ENCODE measurements at places on chromosomes 2 and 18.
A peak's percentile ranks its signal among the peaks of the same experiment; 100 is the strongest.

DNA sequence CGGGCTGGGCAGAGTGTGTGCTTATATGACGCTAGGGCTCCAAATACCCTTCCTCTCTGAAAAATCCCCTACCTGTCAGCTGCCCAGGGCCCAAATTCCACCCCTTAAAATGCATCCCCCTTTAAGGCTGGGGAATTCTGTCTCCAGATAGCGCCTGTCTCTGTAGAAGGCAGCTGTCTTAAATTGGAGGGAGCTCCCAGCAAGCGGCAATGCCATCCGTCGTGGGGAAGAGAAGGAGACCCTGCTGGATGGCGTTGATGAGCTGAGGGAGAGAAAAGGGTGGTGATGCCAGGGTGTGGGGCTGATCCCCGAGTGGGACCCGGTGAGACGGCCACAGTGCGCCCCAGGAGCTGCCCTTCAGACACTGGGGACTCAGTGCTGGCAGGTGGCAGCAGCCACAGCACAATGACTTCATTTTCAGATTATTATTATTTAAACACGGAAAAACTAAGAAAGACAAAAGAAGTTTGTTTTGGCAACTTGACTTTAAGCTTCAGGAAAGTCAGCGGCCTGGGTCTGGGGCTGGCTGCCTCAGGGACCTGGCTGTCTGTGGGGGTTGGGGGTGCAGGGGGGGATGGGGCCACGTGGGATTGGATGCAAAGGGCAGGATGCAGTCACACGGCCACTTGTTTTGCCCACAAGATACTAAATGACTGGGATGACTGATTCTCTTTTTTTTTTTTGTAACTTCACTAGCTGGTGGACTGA, 152.8 kb downstream of the TFCP2L1 start:
- no peak for DNase-seq

- DNase-seq: peak; percentile 16
These were observed 47.1 kb upstream of the REL start for GRCh38 chr2:60834270-60834717.

- no peak for DNase-seq
These were observed 42.8 kb downstream of the CCDC102B start for GRCh38 chr18:68840554-68841263.

DNA sequence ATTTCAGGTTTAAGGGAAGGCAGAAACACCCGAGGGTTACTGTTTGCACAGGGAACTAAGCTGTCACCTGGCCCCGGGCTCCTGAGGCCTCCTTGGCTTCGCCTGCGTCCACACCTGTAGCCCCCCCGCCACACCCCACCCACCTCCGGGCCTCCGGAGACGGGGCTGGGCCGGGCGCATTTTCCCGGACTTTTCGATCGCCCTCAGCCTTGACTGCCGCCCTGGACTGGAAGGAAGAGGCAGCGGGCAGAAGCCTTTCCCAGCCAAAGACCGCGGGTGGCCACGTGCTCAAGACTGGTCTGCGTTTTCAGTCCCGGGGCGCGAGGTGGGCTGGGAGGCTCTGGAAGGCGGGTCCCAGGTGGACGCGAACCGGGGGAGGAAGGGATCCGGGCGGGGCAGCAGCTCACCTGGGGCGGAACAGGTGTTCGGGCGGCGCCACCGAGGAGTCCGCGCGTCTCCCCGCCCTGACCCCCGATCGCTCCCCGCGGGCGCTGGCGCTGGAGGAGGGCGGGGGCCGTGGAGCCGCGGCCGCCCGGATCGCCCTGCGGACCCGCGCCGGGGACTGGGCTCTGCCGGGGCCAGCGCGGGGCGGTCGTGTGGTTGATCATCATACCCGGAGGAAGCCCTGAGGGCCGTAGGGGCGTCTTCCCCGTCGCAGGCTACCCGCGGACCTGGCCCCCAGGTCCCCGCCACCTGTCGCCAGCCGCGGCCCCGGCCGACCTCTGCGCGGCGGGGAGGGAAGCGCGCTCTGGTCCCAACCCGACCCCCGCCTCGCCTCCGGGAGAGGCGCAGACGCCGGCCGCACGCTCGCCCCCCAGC, 3.2 kb downstream of the ID2 start:
- DNase-seq: no peak

- DNase-seq: no peak
These were observed 142.0 kb downstream of the TDRD15 start for GRCh38 chr2:21265752-21266151.

GRCh38 chr18:50053111-50053510, 141.8 kb downstream of the MYO5B start:
- no peak for DNase-seq

DNA sequence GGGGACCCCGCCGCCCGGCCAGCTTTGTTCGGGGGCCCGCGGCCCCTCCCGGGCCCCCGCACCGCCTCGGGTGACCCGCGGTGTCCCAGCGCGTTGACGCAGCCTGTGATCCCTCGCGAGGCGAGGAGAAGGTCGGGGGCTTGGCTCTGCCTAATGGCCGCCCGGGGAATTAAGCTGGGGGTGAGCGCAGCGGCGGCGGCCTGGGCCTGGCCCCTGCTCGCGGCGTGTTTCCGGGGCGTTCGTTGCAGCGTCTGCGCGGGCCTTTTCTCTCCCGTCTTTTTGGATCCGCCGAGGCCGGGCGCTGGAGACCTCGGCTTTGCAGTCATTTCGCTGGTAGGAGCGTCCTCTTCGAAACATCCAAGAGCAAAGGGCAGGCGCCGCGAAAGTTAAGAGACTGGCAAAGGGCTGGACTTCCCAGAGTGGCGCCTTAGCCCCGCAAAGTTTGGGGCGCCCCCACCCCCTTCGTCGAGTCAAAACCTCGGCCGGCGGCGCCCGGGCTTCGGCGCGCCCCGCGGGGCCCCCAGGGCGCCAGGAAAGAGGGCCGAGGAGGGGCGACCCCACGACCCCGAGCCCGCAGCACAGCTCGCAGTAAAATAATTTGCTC, 1.3 kb downstream of the SALL3 start:
- no peak for DNase-seq

GRCh38 chr2:221551864-221552263, 20.2 kb downstream of the EPHA4 start:
- no peak for DNase-seq

- no peak for DNase-seq
These were observed 309.3 kb downstream of the ZNF521 start for GRCh38 chr18:25042641-25043051.

DNA sequence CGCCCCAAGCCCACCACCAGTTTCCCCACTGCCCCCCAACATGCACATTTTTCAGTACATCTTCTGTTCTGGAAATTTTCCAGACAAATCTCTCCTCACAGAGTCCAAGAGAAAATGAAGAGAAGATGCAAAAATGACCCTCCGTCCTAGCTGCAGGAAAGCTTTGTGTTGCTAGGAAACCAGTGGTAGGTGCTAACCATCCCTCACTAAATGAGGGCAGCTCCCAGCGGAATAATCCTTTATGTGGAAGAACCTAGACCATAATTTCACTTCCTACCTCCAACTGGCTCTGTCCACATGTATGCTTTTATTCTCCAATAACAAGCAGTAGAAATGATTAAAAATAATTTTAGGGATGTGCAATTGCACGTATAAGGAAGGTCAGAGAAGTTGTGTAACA, 311.9 kb upstream of the EPHA4 start:
- no peak for DNase-seq

GRCh38 chr2:11286749-11287148, 57.7 kb downstream of the ROCK2 start:
- DNase-seq: no peak

GRCh38 chr2:232970051-232970450, 43.0 kb downstream of the NGEF start:
- DNase-seq: no peak

GRCh38 chr2:200871151-200871550, 6.7 kb upstream of the CLK1 start:
- DNase-seq: no peak

DNA sequence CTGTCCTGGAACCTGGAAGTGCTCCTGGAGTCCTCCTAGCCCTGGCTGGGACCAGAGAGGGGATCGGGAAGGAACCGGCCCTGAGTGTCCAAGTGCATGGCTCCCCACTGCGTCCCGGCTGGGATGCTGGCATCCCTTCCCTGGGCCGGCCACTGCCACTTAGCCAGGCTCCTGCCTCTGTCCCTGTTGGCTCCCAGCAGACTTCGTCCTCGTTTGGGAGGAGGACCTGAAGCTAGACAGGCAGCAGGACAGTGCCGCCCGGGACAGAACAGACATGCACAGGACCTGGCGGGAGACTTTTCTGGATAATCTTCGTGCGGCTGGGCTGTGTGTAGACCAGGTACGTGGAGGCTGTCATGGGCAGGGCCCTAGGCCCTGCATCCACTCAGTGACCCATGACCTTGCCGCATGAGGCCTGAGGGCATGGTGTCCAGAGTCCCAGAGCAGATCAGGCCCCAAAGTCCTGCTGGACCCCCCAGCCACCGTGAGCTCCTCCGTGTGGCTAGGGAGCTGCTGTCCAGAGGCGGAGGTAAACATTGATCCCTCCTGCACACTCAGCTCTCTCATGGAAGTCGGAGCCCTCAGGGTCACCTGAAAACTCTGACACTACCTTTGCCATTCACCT, 7.1 kb downstream of the ANO7 start:
- no peak for DNase-seq

- no peak for DNase-seq
These were observed 47.5 kb upstream of the TWSG1 start for GRCh38 chr18:9287036-9287435.

- DNase-seq: no peak
These were observed 167.1 kb upstream of the DOK6 start for GRCh38 chr18:69233465-69234054.

GRCh38 chr18:55592572-55592971, 4.6 kb upstream of the TCF4 start:
- DNase-seq: no peak

GRCh38 chr2:241841181-241842066, 17.3 kb downstream of the PDCD1 start:
- DNase-seq: no peak

DNA sequence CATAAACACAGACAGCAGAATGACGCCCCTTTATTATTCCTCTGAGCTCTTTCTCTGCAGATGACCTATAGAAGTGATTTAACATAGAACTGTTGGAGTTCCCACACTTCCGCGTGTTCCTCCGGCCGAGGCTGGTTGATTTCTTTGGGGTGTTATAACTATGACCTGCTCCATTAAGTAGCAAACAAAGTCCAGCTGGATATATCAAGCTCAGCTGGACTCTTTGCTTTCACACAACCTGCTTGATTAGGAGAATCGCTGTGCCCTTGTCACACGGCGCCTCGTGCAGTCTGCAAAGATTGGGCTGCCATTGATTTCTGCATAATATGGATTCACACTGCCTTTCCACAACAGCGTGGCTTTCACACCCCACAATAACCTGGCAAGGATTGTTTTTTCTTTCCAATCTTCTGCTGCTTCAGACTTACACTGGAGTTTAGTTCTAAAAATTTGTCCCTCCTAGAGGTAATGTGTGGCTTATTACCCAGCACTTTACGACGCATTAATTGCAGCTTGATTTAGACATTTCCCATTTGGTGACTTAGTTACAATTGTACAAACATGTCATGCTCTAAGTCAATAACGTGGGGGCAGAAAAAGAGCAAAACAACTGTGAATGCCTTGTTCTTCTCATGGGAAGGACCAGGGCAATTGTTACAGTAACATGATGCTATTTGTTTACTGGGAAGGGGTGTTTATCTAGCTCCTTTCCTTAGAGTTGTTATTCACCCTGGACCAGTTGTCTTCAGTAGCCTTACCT, 485.7 kb downstream of the TXNL1 start:
- no peak for DNase-seq

GRCh38 chr18:61817086-61817485, 75.7 kb downstream of the RNF152 start:
- no peak for DNase-seq

GRCh38 chr2:120617055-120617454, 118.6 kb upstream of the GLI2 start:
- DNase-seq: no peak

GRCh38 chr2:186887107-186888090, 38.4 kb upstream of the ZSWIM2 start:
- DNase-seq: no peak

DNA sequence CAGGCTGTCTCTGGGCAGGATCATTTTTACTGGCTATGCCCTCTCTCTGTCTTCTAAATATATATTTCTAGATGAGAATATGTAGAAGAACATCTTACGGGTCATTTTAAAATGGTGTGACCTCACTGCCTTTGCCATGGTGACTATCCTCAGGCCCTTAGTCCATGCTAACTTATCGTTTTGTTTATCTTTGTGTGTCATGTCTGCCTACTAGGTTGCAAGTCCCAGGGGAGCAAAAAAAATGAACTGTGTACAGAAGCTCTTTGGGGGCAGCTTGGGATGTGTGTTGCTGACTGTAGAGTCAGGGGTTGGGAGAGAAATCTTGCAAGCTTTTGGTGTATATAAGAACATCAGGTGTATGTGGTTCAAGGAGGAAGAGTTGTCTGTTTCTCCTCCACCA, 11.0 kb downstream of the CPSF3 start:
- no peak for DNase-seq

GRCh38 chr2:241070361-241070760, 31.7 kb downstream of the MTERF4 start:
- no peak for DNase-seq

DNA sequence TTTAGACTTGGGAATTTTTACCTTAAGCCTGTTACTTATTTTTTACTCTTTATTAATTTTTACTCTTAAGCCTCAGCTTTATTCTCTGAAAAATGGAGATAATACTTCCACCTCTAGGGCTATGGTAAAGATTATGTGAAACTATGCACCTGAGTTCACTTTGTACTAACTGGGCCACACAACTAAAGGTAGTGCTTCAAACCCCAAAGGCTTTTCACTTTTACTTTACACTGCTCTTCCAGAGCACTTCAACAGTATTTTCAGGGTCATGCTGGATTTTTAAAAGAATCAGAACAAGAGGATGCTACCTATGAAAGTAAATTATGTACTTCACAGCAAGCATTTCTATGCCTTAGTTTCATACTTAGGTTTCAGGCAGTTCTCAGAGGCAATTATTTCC, 27.8 kb downstream of the MEX3C start:
- no peak for DNase-seq

DNA sequence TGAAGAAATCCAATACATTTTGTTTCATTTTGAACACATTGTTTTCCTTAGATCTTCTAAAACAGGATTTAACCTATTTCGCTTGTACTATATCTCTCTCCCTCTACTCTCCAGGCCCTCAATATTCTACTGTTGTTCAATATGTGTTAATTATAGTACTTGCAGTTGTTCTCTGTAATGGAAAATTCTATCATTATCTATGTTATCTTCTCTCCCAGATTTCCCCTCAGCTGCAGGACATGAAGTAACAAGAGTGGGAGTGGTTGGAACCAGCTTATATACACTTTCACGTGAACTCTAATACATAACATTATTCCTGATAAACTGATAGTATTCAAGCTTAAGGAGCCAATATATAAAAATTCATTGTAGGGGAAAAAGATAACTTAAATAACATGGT, 7.0 kb upstream of the STRN start:
- DNase-seq: no peak

GRCh38 chr2:101113441-101114267, 37.5 kb downstream of the TBC1D8 start:
- no peak for DNase-seq

DNA sequence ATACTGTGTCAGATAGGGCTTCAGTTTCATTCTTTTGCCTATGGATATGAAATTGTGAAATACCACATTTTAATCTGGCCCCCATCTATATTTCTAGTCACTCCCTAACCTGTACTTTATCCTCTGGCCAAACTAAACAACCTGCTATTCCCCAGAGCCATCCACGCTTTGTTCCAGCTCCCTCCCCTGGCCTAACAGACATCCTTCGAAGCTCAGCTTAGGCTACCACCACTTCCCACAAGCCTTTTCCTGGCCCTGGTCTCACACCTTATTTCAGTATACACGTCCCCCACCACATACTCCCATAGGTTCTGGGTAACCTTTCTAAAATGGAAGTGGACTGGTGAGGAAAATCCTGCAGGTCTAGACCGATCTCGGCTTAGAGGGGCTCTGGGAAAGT, 55.4 kb downstream of the MAP4K3 start:
- DNase-seq: no peak

GRCh38 chr18:24785019-24785418, 324.6 kb downstream of the HRH4 start:
- no peak for DNase-seq

Measured in globus pallidus (tissue), 1 donor.